Adipocyte (in vitro differentiated cells): ENCODE measurements at places on chromosomes 1 and 21.

DNA sequence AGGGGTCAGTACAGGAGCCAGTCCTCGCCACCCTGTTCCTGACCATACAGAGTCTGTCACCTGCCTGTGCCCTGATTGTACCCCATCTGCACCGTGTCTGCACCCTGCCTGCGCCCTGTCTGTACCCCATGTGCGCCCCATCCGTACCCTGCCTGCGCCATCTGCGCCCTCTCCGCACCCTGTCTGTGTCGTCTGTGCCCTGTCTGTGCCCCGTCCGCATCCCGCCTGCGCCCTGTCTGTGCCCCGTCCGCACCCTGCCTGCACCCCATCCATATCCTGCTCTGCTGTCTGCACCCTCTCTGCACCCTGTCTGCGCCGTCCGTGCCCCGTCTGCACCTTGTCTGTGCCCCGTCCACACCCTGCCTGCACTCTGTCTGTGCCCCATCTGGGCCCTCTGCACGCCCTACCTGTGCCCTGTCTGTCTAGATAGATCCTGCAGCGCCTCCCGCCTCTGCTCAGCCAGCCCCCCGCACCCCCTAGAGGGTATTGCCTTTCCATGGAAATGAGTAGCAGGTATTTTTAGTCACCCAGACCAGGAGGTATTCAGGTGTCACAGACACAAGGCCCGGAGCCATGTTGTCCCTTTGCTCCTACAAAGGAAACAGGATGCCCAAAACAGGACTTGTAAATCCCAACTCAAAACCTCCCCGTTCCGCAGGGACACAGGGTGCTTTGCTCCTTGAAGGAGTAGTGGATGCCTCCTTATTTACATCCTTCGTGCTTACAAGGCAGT is 7.7 kb upstream of the NPHP4 start:
- DNase-seq = no peak

- no peak for DNase-seq
Measured at GRCh38 chr1:245036102-245036501, 118.7 kb upstream of the KIF26B start.

- no peak for DNase-seq
Measured at GRCh38 chr1:191831572-191831971, 326.7 kb upstream of the RGS18 start.

DNA sequence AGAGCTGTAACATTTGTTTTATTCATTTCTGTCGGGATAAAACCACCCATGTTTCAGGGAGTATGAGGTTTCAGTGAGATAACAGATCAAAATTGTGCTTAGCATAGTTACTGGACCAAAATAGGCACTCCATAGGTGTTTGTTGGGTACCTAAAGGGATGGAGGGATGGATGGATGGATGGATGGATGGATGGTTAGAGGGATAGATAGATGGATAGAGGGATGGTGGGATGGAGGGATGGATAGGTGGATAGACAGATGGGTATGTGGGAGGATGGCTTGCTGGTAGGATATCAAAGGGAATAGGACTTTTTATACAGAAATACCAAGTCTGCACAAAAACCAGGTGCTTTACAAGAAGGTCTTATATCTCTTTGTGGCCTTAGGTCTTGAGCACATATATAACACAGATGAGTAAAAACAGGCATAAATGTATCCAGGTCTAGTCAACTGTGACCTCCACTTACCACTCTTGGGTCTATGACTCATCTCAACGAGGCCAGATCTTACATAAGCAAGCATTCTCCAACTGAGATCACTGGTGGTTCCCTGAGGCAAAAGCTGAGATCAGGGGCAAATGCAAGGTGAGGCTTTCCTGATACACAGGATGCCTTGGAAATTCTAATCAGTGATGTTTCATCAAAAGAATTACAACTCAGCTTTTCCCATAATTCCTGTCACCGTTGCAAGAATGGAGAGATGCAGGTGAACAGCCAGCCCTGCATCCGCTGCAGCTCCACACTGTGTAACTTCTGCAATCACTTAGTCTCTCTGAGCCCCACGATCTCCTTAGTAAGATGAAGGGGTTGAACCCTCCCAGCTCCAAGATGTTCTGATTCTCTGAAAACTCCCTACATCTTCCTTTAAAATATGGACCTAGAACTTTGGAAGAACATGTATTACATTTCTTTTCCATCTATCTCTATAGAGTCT is 32.0 kb downstream of the PTAFR start:
- DNase-seq = peak; percentile 21

GRCh38 chr1:11704691-11705475 is 13.4 kb downstream of the DRAXIN start:
- no peak for DNase-seq

DNA sequence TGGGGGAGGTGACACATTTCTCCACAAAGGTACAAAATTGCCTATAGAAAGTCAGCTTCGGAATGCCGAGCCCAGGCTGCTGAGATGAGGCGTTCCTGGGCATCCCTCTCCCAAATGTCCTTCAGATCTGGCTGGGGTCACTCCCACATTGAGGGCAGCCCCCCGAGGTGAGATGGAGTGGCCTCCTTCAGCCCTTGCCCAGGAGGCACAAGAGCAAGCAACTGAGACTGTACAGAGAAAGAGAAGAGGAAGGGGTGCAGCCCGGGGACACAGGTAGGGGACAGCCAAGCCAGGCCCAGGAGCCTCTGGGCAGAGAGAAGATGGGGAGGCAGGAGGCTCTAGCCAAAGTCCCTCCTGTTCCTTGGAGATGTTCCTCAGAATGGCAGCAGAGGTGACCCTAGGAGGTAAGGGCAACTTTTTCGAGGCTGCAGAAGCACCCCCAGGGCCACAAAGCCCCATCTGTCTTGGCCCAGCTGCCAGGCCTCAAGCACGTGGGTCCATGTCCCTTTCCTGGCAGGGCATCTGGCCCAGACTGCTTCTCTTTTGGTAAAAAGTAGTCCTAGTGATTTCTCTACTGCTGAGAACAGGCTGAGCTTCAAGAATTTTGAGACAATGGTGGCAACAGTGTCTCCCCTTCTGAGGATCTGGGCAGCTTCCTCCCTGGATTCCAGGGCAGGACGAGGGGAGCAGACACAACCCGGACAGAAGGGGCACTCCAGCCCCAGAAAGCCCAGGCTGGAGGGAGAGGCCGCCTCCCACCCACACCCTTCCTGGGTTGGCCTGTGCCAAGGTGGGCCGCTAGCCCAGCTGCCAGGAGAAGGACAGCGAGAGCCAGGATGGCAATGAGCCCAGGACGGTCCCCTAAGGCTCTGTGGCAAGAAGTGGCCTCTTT is 68.0 kb downstream of the LRRN2 start:
- no peak for DNase-seq
